GM23338 (cell line): ENCODE measurements at places on chromosomes 16 and 17. TPM values are rescaled to one million over a fixed set of nuclear protein-coding genes. Genes with fewer than 3 reads are reported as not detected.
A peak's percentile ranks its signal among the peaks of the same experiment; 100 is the strongest.

DNA sequence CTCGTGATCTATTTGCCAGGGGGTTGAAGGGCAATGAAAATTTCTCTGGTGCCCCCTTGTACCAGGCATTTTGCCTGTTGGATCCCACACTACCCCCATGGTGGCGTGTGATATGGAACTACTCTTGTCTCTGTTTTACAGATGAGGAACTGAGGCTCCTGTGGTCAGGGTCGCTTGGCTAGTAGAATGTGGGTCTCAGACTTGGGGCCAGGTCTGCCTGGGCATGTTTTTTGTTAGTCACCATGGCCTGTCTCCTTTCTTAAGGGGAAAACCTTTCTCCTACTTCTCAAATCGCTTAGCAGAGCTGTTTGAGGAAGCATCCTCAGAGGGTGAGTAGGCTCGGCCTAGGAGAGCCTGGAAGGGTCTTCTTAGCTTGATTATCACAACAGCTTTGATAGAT, 51.2 kb downstream of the CLEC16A start:
- DNase-seq = no peak

Gene CDH15
- polyA plus RNA-seq = 0.61 and 0.63 TPM in 2 replicates

Gene EMP2
- polyA plus RNA-seq = 34.2 and 40.1 TPM in 2 replicates

- DNase-seq = no peak
Observed at GRCh38 chr16:66713076-66713475, 16.5 kb upstream of the CMTM4 start.

Gene NPIPA2
- polyA plus RNA-seq = 21.3 TPM in 2 replicates

- no peak for DNase-seq
Observed at GRCh38 chr16:57316390-57317017, 32.0 kb upstream of the PLLP start.

DNA sequence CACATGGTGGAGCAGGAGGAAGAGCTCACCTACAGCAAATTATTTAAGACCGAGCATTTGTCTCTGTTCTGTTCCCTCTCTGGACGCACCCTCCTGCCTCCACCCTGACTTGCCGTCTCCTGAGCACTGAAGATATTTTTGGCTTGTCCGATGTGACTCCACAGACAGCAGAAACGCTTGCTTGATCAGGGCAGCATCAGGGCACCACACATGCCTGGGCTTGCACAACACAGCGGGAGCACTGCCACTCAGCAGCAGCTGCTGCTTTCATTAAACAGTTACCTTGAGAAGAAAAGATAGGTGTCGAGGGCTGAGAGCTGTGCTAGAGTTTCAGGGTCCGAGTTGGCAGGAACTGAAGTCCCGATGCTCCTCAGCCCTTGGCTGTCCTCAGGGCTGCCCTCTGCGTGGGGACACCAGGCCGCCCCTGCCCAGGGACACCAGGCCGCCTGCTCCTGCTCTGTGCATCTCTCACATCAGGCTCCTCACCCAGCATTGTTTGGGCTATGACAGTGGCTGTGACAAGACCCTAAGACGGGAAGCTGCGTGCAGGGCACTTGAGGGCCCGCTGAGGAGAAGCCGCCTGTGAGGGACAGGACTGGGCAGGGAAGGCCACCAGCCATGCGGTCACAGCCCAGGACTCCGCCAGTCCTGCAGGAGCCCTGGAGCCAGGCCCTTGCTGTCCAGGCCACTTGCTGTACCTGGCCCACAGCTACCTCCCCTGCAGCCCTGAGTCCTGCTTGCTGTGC, 21.3 kb upstream of the CDH15 start:
- DNase-seq = no peak

Gene CACNG4
- polyA plus RNA-seq = 1.6 and 1.9 TPM in 2 replicates

DNA sequence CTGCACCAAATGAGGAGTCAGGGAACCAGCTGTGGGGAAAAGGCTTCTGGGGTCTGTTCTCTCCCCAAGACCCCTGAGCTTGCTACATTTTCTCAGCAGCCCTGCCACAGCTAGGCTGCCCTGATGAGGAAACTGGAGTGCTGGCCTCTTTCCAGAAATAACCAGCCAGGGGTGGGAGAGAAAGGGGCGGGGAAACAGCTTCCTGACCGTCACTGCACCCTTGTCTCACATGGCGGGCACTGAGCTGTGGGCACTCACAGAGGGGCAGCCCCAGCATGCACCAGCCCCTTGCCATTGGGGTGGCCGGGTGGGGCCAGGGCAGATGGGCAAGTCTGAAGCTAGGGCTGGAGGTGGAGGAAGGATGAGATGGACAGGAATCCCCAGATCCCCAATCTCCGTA, 2.9 kb downstream of the SRL start:
- DNase-seq = no peak

DNA sequence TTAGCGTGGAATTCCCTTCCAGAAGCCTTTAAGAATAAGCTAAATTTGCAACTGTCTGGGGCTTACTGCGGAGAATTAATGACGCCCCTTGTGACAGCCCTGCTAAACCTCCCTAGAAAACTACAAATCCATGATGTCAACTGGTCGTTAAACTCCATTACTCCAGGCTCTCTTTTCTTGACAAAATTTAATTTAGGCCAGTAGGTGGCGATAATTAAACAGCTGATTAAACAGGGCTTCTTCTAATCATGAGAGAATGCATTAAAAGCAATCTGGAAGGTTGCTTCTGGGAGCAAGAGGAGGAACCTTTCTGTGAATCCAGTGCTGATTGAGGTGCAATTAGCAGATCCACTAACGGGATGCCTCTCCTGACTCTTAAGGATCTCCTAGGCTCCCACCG, 8.1 kb upstream of the NLRP1 start:
- DNase-seq = peak; percentile 84

GRCh38 chr17:53336281-53336680, 486.4 kb upstream of the KIF2B start:
- no peak for DNase-seq

Gene SCN4A
- 2.3 and 2.5 TPM in 2 replicates for polyA plus RNA-seq

DNA sequence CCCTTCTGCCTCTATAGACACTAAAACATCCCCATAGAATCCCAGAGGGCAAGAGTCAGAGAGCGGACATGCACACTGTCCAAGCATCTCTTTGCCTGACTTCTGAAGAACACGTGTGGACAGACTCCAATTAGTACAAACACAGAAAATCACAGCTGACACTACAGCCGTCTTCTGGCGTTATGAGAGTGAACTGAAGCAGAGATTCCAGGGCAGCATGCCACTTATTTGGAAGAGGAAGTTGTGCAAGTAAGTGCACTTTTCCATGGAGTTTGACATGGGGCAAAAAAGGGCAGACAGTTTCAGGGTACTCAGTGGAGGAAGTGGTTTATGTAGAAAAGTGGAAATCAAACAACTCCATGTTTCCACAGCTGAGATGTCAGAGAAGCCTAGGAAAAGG, 16.8 kb upstream of the ZNF287 start:
- DNase-seq = no peak

DNA sequence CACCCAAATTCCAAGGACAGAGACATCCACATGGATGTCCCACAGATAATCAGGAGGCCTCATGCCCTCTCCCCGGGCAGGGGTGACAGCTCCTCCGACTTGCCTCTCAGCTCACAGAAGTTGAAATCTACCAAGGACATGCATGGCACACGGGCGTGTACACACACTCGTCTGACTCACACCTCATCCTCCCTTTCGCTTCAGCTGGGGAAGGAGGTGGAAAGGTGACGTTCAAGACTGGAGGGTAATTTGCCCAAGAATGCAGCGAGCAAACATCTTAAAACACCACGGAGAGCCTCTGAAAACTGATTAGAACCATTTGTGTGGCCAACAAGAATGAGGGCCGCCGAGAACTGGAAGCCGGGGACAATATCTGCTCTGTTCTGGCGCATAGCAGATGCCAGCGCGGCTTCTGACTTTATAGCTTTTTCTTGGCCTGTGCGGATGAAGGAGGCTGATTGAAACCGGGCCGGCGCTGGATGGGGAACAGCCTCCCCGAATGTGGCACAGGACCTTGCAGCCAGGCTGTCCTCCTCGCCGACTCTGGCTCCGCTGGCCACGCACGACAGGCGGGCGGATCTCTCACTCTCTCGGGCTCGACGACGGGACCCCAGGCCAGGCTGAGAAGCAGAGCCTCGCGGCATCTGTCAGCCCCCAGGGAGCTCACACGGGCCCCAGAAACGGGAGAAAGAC, 100.9 kb downstream of the C16orf95 start:
- DNase-seq = no peak

DNA sequence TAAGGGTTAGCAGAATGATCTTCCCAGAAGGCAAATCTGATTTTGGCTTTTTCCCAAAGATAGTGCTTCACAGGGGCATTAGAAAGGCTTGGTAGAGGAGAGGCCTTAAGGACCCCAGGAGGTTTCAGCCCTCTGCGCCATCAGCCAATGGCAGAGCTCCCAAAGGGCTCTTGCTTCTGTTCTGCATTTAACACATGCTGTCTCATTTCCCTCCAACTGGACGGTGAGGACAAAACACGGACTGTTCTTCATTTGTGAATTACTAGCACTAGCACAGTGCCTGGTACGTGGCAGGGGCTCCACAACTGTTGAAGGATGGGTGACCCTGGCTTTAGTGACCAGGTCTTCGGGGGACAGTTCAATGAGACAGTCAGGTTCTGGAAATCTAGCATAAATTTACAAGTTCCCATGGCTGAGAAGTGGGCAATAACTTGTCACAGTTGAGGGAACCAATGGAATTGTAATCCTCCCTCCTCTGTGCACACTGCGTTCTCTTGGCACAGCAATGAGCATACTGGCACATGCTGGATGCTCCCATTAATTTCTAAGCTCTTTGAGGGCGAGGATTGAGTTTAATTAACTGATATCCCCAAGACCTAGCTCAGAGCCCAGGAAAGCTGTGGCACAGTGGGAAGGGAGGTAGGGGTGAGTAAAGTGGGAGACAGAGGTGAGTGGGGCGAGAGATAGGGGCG, 45.4 kb downstream of the COG7 start:
- DNase-seq = no peak

GRCh38 chr17:45791935-45792334, 7.8 kb downstream of the CRHR1 start:
- no peak for DNase-seq

DNA sequence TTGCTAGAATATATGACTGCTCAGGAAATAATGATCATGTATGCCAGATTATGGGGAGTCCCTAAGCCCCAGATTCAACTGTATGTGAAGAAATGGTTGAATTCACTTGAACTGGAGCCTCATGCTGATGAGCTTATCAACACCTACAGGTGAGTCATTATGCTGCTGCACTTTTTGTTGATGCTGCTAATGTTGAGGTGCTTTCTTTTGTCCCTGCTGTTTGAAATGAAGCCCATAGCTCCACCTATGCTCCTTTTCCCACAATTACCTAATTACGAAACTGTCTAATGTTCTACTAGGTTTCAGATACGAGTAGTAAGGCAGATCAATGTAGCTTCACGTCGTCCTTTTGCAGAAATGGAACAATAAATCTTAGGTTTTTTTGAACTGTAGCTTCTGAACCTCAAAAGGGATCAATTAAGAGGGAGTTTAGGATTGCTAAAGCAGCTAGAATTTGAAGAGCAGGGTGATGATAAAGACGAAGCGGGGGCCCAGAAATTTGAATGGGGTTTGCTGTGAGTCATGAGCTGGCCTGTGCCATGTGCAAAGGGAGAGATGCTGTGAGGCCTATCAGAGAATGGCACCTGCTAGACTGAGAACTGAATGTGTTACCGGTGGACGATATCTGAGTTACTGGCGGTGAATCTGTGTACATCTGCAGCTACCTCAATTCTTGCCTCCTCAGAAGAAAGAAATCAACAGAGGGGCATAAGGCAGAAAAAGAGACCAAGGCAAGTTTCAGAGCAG, 6.1 kb upstream of the UQCRC2 start:
- no peak for DNase-seq

Gene ALDH3A1
- polyA plus RNA-seq = 0.21 and 0.23 TPM in 2 replicates

Gene C16orf96
- polyA plus RNA-seq = 0.09 and 0.37 TPM in 2 replicates

Gene ALOX12B
- 0.16 and 0.30 TPM in 2 replicates for polyA plus RNA-seq

DNA sequence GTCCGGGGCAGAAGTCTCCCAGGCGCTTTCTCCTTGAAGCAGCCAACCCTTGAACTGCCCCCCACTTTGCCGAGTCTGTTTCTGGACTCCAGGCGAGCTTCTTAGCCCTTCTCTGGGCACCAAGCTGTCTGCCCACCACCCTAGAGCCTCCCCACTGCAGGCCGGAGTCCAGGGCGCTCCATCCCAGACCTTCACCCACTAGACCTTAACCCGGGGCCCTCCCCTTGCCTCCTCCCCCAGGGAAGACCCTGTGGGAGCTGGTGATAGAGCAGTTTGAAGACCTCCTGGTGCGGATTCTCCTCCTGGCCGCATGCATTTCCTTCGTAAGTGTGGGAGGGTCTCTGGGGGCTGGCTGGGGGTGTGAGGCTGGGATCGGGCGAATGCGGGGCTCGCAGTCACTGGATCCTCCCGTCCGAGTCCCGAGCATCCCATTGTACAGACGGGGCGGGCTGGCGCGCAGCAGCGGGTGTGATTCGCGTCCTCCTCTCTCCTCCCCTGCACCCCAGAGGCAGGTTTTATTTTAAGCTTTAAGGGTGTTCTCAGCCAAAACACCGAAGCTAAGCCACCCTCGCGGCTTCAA, 1.1 kb downstream of the ATP2A1 start:
- DNase-seq = no peak

Gene CRYM
- 15.2 and 17.6 TPM in 2 replicates for polyA plus RNA-seq

- no peak for DNase-seq
Observed at GRCh38 chr16:67653128-67653788, 6.8 kb downstream of the ACD start.

GRCh38 chr17:81324851-81325713, 30.0 kb upstream of the SLC38A10 start:
- no peak for DNase-seq

DNA sequence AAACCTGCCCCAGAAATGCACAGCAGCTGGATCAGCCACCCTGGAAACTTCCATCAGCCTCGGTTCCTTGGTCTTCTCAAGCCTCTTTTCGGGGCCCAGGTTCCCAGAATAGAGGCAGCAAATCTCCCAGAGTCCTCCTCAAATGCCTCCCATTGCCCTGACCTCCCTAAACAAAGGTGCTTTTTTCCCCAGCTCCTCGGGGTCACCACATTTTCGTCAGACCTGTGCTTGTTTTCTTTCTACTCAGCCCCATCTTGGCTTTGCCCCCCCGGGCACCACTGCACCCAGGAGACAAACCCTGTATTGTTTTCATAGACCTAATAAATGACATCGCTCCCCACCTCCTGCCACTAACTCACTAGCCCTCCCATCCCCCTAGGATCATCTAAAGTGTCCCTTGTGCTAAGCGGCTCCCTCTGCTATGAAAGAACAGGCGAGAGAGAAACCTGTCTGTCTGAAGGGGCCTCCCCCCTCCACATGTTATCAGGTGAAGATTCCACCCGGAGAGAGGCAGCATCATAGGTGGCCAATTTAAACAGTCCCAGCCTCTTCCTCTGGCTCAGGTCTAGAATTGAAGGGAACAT, 451.1 kb downstream of the SOX9 start:
- DNase-seq = no peak
